CD4-positive, alpha-beta T cell treated with Interleukin-21 for 1 hour (primary cell): ENCODE measurements at places on chromosomes 2 and 18.
A peak's percentile ranks its signal among the peaks of the same experiment; 100 is the strongest.

DNA sequence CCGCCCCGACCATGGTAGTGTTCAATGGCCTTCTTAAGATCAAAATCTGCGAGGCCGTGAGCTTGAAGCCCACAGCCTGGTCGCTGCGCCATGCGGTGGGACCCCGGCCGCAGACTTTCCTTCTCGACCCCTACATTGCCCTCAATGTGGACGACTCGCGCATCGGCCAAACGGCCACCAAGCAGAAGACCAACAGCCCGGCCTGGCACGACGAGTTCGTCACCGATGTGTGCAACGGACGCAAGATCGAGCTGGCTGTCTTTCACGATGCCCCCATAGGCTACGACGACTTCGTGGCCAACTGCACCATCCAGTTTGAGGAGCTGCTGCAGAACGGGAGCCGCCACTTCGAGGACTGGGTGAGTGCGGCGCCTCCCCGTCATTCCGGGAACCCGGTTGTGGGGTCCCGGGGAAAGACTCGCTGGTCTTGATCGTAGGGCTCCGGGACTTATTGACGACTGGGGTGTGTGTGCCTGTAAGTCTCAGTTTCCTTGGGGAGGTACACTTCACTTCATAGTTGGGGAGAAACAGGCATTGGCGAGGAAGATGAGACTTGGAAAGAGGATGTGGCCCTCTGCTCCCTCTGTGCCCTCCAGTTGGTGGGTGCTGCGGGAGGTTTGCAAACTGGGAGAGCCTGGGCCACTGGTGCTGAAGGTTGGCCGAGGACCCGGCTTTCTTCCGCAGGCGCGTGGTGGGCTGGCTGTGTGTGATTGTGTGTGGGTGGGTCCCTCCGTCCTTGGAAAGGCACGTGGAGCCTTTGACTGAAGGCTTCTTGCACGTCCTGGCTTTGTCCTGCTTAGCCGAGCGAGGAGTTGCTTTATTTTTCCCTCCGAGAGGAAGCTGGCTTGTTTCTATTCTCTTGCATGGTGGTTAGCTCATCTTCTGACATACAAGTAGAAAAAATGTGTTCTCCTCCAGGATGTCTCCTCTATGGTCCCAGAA, 886 bp downstream of the PRKCE start:
- DNase-seq = peak; percentile 11

DNA sequence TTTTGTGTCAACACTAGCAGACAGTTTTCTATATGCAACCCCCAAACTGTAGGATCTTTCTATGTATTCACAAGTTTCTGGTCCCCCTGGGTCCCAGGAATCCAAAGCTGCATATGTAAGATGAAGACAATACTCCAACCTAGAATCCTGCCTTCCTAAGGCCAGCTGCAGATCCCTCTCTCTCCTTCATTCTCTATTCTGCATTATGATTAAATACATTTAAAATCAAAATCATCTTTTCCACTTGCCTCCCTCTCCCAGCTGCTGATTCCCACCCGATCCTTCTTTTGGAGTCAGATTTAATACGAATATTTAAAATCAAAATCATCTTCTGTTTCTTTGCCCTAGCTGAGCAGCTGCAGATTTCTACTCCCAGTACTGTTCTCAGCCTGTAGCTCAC, 783.0 kb upstream of the ZEB2 start:
- no peak for DNase-seq

- DNase-seq = no peak
Measured at GRCh38 chr18:36711014-36711725, 117.6 kb downstream of the TPGS2 start.

- DNase-seq = no peak
Measured at GRCh38 chr2:197388866-197389587, 45.8 kb downstream of the SF3B1 start.

- DNase-seq = no peak
Measured at GRCh38 chr2:110848519-110849030, 116.2 kb downstream of the ACOXL start.

DNA sequence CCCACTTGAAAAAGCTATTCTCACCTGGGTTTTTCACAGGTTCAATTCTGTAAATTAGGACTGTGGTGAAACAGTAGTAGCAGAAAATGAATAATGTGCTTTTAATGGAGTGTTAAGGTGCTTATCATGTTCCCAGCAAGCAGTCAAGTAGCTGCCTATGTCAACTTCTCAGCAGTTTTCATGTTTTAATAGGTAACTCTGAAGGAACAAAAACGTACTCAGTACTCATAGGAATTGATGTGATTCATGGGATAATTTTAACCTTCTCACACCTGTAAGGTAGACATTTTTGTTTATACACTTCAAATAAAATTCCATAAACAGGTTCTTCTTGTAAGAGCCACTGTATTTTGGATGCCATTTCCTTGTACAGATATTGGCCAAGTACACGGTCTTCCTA, 801.6 kb downstream of the MBD2 start:
- DNase-seq = no peak

- DNase-seq = no peak
Measured at GRCh38 chr18:78849458-78849857, 130.2 kb upstream of the SALL3 start.

GRCh38 chr2:74008761-74009395, 24.2 kb downstream of the TET3 start:
- DNase-seq = no peak

- peak; percentile 60 for DNase-seq
Measured at GRCh38 chr2:30267161-30267975, 36.0 kb downstream of the LBH start.

DNA sequence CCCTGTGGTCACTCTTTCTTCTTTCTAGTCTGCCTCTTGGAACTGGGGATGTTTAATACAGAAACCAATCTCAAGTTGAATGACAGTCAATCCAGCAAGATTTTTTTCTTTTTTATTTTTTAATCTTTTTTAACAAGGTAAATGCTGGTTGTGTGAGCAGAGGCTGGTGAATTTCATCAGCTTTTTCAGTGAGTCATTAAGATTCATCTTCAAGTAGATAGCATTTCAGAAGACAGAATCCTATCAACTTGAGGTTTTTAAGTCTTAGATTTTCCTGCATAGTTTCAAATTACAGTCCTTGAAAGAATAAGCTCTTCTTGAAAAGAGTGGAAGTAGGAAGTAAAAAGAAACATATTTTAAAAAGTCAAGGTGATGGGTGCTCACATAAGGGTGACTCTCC, 12.4 kb downstream of the SLC8A1 start:
- DNase-seq = no peak

DNA sequence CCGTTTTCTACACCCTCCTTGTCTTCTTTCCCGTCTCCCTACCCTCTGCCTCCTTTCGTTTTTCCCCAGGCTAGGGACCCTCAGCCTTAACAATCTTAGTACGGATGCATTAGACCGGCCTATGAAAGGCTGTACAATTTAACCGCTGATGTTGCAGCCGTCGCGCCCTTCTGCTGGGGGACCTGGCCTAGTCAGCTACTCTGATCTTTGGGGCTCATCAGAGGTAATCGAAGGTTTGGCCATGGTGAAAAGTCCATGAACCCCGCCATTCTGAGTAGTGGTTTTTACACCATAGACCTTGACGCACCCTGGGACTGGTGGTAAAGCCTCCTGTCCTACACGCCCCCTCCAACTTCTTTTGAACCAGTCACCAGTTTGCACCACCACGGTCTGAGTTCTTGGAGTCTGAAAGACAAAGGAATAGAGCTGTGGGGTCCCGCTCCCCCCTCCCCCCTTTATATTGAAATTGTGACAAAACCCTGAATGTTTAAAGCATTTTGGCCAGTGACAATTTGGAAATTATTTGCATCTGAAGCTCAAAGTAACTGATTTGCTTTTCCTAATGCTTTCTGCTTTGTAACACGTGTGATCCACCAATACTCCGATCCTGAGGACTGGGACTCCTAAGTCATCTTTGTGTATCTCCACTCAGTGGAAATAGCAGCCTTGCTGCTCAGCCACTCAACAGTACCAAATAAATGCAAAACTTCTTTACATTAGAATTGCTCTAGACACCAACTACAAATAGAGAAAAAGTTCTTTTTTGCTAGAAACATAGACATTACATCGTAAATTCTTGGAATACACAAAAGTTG, 642 bp upstream of the SRSF7 start:
- no peak for DNase-seq

- no peak for DNase-seq
Measured at GRCh38 chr18:8969639-8970390, 132.7 kb upstream of the NDUFV2 start.

DNA sequence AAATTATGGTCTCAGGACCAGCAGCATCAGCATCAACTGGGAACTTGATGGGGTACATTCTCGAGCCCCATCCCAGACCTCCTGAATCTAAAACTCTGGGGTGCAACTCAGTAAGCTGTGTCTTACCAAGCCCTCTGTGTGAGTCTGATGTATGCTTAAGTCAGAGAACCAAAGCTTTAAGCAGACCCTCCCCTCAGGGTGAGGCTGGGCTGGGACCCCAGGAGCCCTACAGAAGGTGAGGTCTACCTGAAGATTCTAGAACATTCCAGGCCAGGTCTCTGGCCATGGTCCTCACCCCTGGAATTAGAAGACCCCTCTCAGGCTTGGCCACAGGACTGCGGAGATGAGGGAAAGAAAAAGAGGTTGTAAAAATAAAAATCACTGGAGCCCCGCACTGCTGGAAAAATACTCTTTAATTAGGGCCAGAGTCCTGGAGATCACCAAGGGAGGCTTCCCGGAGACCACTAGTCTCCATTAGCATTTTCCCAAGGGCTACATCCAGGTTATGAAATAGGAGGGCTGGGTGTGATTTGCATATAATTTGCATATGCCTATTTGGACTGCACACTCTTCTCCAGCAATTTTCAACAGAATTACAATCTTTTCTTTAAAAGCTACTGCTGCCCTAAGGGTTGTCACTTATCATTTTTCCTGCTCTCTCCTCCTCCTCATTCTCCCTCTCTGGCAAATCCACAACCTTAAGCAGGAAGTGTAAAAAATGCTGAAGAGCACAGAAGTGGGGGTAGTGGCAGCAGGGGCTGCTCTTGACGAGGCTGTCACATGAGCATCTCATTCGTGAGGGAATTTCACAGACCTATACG, 100.2 kb downstream of the ZBTB7C start:
- DNase-seq = no peak

- peak; percentile 23 for DNase-seq
Measured at GRCh38 chr18:23133860-23134779, 1.2 kb upstream of the CABLES1 start.

DNA sequence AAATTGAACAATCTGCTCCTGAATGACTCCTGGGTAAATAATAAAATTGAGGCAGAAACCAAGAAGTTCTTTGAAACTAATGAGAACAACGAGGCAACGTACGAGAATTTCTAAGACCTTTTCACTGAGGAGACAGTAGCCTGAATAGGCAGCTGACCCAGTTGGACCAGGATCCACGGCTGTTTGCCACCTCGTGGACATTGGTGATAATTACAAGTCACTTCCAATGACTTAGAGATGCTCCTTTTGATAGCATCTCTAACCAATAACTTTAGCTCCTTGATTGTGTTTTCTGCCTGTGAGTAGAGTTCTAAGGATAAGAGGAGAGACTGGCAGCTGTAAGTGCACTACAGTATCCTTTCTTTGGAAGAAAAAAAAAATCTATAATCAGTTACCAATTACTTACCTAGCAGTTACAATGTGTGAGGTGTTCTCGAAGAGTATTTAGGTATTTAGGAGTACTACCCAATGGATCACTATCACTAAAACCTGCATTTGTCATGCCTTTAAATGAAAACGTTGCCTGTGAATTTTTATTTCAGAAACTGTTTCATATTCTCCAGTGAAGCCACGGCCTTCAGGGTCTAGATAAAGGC, 31.3 kb upstream of the CNTNAP5 start:
- peak; percentile 1 for DNase-seq

DNA sequence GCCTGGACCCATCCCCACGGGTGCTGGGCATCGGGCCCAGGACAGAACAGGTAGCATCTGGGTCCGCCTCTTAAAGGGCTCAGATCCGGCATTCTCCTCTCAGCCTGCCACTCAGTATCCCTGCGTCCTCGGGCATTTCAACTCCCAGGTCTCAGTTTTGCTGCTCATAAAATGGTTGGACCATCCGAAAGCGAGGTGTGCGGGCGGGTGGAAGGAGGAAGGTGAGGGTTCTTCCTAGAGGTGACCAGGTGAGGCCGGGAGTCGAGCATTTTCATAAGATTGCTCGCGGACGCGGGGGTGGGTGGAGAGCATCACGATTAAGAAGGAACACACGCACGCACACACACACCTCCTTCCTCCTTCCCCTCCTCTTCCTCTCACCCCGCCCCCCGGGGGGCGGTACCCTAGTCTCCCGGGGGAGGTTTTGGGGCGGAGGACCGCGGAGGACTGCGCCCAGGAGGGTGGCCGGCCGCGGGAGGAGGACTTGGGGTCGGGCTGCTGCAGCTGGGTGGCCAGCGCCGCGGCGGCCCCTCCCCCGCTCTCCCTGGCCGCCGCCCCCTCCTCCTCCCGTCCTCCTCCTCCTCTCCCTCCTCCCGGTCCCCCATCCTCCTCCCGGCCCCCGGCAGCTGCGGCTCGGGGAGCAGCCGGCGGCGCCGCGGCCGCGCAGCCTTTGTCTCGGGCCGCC, 97.9 kb upstream of the GPR45 start:
- peak; percentile 28 for DNase-seq

DNA sequence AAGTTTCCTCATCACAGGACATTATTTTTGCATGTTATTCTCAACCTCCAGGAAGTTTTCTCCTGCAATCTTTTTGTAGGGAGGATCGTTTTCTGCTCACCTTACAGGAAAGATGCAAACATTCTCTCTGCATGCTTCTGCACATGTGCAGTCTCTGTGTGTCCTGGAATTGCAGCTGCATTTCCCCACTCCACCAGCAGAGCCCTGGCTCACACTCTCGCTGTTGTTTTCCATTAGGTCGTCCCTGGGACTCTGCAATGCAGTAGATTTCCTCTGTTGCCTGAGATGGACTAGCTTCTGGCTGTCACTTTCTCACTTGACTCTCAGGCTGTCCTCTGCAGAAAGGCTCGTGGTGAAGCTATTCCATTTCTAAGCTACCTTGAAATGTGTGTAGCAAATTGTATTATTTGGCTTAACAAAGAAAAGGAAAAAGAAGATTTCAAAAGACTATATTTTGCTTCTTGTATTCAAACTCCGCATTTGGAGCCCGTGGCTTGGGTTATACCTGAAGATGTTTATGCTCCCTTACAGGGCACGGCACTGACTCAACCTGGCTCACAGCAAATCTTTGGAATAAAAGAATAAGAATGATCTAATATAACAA, 346.7 kb downstream of the RAD51AP2 start:
- no peak for DNase-seq

- DNase-seq = peak; percentile 22
Measured at GRCh38 chr2:9655441-9656269, 24.9 kb upstream of the YWHAQ start.

DNA sequence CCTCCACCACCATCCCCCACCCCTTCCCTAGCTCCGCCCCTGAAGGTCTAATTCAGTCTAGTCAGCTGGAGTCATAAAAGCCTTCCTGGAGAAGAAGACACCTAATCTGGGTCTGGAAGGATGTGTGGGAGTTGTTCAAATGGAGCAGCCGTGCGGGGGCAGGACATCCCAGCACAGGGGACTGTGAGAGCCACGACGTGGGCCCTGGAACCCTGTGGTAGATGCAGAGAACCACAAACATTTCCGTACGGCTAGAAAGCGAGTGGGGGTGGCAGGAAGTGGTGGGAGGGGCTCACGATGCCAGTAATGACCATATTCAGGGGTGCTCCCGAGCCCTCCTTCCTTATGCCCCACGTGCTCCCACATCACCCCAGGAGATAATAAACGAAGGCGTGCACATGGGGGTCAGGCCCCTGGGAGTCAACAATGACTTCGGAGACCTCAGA, 20.9 kb upstream of the COL6A3 start:
- peak; percentile 78 for DNase-seq
